MV-4-11 (cell line): ENCODE measurements at places on chromosomes 7 and 10.

GRCh38 chr7:27600247-27600646 lies 62.4 kb downstream of the HIBADH start:
- no peak for DNase-seq

GRCh38 chr10:121683366-121683765 lies 85.1 kb upstream of the FGFR2 start:
- no peak for DNase-seq

DNA sequence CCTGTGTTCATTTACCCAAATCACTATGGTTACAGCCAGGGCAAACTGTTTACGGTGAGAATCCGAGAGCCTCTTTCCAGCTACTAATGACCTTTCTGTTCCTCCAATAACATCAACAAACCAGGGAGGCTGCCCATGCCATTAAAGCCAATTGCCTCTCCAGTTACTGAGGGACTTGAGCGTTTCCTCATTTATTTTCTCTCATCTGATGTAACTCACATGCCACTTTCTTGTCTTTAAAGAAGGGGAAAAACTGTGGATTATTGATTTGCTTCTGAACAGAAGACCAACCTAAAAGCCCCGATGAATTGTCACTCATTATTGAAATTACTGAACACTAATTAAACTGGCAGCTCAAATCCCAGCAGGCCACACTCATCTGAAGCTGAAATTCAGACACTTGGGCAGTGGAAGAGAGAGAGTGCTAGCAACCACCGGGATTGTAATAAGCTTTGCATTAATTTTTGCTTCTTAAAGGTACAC lies 595.8 kb upstream of the MKI67 start:
- DNase-seq = no peak

DNA sequence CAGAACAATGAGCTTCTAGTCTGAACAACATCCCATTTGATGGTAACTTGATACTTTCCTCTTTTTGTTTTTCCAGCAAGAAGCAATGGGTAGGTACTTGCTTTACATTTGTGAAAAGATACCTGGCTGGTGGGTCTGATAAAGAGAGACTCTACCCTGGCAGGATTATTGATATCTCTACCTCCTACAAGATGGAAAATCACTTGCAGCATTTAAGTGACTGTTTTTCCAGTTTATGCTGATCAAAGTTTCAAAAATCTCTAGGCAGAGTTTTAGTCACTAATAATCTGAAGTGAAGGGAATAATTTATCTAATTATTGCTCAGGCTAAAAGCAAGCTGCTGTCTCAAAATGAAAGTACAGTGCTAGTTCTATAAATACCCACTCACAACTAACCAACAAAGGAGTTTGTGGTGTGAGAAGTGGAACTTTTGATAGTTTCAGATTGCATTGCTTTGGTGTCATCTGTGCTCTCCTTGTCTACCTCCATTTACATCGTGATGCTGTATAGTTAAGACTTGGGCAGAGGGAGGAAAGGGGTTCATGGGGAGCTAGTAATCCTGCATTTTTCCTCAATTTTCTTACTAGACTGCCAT lies 86.0 kb upstream of the ANKRD1 start:
- peak; percentile 56 for DNase-seq

DNA sequence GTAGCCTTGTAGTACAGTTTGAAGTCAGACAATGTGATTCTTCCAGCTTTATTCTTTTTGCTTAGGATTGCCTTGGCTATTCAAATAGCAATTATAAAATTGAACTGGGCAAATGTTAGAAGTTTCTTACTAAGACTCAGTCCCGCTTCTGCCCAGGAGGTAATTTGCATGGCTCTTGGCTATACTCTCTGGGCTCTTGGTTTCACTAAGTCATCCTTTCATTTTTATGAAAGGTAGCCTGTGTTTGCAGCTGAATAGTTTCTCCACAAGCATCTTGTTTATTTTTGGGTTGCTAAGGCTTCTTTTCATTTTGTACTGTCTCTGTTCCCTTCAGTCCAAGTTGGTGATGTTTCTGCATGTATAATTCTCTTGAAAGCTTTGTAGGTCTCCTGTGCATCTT lies 340.6 kb downstream of the SH2D4B start:
- no peak for DNase-seq

- DNase-seq = no peak
Measured at GRCh38 chr10:68877482-68878110, 23.5 kb upstream of the DDX50 start.

- no peak for DNase-seq
Measured at GRCh38 chr10:87575851-87576250, 71.2 kb downstream of the MINPP1 start.

DNA sequence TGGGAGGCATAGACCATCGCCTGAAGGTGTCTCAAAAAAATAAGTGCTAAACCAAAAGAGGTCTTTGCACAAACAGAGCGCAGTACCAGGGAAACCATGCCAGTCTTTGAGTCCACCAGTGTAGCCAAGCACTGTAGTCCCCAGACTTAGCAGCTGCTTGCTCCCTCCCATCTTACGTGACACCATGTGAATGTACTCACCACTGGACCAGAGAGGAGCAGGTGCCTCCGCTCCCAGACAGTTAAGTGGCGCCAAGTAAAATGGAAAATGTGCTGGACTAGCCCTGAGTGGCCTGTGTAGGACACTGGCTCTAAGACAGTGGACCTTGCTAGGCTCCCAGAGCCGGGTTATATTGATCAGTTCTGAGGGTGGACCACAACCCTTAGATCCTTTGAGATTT lies 47.7 kb upstream of the PLEKHA1 start:
- no peak for DNase-seq

GRCh38 chr10:46559231-46559671 lies 2.8 kb upstream of the GPRIN2 start:
- DNase-seq = no peak

GRCh38 chr10:117444497-117445040 lies 69.3 kb upstream of the PDZD8 start:
- DNase-seq = no peak

- DNase-seq = no peak
Measured at GRCh38 chr10:114634609-114634979, 23.5 kb downstream of the ABLIM1 start.

GRCh38 chr7:155568842-155569494 lies 22.6 kb upstream of the CNPY1 start:
- no peak for DNase-seq

GRCh38 chr7:119703895-119704294 lies 569.1 kb upstream of the KCND2 start:
- no peak for DNase-seq

DNA sequence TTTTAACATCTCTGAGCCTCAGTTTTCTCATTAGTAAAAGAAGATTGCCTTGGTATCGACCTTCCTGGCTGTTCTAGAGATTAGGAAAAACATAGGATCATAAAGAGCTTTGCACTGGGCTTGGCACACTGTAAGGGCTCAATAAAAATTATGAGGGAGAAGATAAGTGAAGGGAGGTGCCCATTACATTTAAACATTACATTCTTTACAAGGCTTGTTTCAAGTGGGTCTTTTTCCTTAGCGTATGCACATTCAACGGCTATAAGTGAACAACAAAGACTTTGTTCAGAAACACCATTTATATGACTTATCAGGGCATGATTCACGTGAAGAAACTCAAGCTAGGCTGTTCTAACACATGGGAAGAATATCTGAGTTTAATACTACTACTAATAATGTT lies 351.9 kb upstream of the NPVF start:
- DNase-seq = no peak

GRCh38 chr7:159031135-159031701 lies 113.4 kb downstream of the VIPR2 start:
- no peak for DNase-seq

GRCh38 chr10:95337423-95338160 lies 46.8 kb upstream of the PDLIM1 start:
- no peak for DNase-seq

DNA sequence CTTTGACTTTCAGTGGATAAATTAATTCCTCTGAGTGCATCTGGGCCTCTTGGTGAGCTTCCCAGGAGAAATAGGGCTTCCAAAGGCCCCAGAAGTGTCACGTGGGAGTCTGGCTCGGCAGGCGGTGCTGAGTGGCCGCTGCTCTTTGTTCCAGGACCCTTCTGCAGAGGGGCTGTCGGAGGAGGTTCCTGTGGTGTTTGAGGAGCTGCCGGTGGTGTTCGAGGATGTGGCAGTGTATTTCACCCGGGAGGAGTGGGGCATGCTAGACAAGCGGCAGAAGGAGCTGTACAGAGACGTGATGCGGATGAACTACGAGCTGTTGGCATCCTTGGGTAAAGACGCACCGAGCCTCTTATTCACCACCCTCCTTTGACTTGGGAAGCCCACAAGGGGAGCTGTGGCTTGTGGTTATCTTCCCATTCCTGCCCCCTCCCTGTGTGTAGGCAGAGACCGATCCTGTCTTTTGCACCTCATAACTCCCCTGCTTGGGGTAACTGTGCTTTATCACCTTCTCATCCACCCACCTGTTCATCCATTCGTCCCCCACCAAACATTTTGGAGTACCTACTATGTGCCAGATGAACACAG lies 11.9 kb downstream of the ZNF862 start:
- DNase-seq = no peak

DNA sequence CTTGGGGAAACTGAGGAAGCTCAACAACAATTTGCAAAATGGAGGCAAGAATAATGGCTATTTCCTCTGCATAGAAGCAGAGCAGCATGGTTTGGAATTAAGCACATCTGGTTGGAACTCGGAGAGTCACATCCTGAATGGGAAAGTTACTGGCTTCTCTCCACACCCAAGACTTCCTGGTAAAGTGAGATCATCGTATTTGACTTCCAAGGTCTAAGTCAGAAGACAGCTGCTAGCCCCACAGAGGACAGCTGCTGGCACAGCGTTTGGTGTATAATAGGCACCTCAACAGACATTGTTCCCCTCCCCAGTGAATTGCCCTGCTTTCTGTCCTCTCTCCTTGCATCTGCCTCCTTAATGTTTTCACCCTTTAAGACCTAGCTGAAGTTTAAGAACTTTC lies 37.0 kb upstream of the NRF1 start:
- no peak for DNase-seq

DNA sequence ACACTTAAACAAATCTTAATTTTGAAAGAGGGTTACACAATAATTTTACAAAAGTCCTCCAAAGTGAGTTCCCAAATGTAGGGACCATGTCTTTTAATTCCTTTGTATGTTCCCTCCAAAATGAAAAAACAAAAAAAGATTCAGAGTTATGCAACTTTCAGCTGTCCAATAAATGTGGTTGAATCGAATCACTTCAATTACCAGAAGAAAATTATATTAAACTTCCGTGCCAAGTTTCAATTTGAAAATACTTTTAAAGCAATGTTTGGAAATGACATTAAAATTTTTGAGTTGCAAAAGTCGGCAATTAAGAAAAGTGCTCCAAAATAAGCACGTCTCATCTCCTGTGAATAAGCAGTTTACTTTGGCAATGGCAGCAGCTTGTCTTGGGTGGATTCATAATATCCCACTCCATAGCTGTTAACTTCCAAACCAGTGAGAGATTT lies 60.3 kb upstream of the C1GALT1 start:
- DNase-seq = no peak
